Stomach (tissue), 19 donors: ENCODE measurements at places on chromosomes 2 and 18. TPM values are rescaled to one million over a fixed set of nuclear protein-coding genes. Genes with fewer than 3 reads are reported as not detected.

Gene UGT1A8
- 7.2 TPM for total RNA-seq

DNA sequence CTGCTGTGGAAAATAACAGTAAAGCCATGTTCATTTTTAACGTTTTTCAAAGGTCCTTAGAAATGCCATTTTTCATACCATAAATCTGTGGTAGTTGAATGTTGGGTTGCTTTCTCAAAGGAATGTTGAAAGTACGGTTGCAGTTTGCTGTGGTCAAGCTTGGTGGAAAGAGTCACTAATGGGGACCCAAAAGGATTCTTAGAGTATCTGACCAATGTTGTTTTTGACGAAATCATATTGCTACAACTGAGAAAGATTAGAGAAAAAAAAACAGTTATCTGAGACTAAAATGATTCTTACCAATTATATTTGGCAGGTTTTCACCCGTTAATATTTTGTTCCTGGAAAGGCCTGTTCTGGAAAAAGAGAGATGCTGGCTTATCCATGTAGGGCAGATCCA, 439.5 kb upstream of the ETAA1 start:
- no peak overlapping the region for H3K27ac ChIP-seq
- no peaks in the 10 kb centered on the region for H3K4me1 ChIP-seq
- H3K36me3 ChIP-seq = no peaks in the 10 kb centered on the region
- no peak for DNase-seq

Gene ACSL3
- 87.0 TPM for total RNA-seq

GRCh38 chr2:151374436-151374835, 17.0 kb downstream of the TNFAIP6 start:
- H3K4me3 ChIP-seq = no peak overlapping the region
- DNase-seq = no peak
- no peaks in the 10 kb centered on the region for H3K27me3 ChIP-seq
- no peak overlapping the region for H3K27ac ChIP-seq

GRCh38 chr2:64226611-64227010, 82.4 kb upstream of the PELI1 start:
- H3K27ac ChIP-seq = no peak overlapping the region
- no peaks in the 10 kb centered on the region for H3K36me3 ChIP-seq
- H3K4me3 ChIP-seq = no peak overlapping the region
- DNase-seq = no peak
- peaks cover 38% of the 10 kb centered on the region for H3K4me1 ChIP-seq
- no peaks in the 10 kb centered on the region for H3K27me3 ChIP-seq

- DNase-seq = no peak
- no peak overlapping the region for H3K4me3 ChIP-seq
- no peaks in the 10 kb centered on the region for H3K36me3 ChIP-seq
These were observed 55.3 kb upstream of the REL start for GRCh38 chr2:60826111-60826510.

Gene UGT1A4
- total RNA-seq = 7.2 TPM

DNA sequence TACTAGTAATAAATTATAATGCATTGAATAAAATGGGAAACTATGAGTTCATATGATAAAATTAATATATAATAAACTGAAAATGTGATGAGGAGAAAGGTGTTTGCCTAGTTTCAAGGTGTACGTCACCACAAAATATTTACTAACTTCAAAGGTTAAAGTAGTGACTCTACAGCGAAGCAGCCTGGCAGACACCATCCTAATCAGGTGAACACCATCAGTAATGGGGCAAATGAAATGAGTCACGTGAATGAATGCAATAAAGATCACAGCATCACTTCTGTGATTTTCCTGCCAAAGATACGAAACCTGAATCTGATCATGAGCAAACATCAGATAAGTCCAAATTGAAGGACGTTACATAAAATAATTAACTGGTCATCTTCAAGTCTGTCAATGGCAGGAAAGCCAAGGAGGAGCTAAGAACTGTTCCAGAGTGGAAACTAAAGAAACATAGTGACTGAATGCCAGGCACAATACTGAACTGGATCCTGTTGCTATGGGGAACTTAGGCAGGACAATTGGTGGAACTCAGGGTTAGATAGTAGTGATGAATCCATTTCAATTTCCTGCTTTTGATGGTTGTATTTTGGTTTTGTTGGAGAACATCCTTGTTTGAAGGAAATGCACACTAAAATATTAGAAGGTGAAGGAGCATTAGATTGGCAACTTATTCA, 12.1 kb upstream of the NOSTRIN start:
- no peaks in the 10 kb centered on the region for H3K27me3 ChIP-seq
- H3K36me3 ChIP-seq = no peaks in the 10 kb centered on the region
- no peak overlapping the region for H3K27ac ChIP-seq
- no peak overlapping the region for H3K4me3 ChIP-seq
- no peaks in the 10 kb centered on the region for H3K4me1 ChIP-seq

DNA sequence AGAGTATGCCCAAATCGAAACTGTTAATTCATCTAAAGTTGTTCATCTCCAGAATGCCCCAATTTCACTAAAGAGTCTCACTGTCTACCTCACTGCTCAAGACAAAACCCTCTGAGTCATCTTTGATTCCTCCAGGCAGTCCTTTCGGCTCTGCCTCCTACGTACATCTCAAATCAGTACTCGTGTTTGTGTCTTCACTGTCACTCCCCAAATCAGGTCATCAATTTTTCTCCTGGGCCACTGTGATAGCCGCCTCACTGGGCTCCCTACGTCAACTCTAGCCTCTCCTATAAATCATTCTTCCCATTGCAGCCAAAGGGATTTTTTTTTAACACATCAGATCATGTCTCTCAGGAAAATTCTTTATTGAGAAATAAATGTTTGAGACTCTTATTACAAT, 42.1 kb upstream of the TTC39C start:
- H3K4me3 ChIP-seq = no peak overlapping the region
- no peaks in the 10 kb centered on the region for H3K27me3 ChIP-seq
- peaks cover 10% of the 10 kb centered on the region for H3K4me1 ChIP-seq
- H3K27ac ChIP-seq = peak overlapping the region; percentile 25
- DNase-seq = no peak

Gene CEBPZ
- total RNA-seq = 25.9 TPM

DNA sequence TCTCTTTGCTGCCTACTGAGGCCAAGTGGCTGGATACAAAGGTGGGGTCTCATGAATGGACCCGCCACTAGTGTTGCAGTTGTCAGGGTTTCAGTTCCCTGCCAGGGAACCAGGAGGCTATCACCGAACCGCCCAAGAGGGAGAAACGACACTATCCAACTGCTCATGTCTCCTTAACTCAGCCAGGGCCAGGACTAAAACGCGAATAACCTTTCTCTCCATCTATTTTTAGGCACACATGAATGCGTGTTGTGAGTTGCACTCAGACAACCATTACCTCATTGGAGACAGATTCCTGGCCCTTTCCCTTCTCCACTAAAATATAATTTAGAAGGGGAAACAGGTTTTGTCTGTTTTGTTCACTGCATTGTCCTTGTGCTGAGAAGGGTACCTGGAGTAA, 559.5 kb downstream of the SOCS6 start:
- H3K27ac ChIP-seq = no peak overlapping the region
- DNase-seq = no peak
- H3K36me3 ChIP-seq = no peaks in the 10 kb centered on the region
- H3K4me3 ChIP-seq = no peak overlapping the region

Gene KIF5C
- total RNA-seq = 12.5 TPM

GRCh38 chr2:193988784-193989183, 1668.2 kb upstream of the SLC39A10 start:
- no peaks in the 10 kb centered on the region for H3K4me1 ChIP-seq
- no peaks in the 10 kb centered on the region for H3K36me3 ChIP-seq
